ENCODE measurements at places on chromosomes 1 and 21.
A peak's percentile ranks its signal among the peaks of the same experiment; 100 is the strongest.

GRCh38 chr21:33367309-33367973, 35.8 kb upstream of the IFNGR2 start:
- no peak for DNase-seq

- no peak for DNase-seq
These were observed 1882.9 kb downstream of the NCAM2 start for GRCh38 chr21:22881131-22881530.

DNA sequence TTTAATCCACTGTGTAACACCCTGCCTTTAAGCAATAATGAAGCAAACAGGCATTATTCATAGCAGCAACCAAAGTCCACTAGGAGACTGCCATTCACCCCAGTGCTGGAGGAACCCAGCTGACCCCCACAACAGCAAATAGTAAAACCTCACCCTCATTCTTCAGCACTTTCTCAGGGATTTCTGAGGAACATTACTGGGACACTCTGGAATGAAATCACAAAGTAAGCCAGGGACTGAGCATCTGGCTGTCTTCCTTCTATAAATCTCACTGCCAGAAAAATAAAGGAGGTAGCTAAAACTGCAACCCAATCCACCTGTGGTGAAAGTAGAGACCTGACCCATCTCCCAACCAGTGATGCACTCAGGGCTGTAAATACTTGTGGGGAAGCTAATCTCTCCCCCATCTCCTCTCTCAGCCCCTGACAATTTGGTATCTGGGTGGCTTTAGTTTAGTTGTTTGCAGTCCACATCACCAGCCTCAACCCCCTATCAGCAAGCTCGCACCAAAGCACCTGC, 47.1 kb downstream of the COL6A1 start:
- no peak for DNase-seq

DNA sequence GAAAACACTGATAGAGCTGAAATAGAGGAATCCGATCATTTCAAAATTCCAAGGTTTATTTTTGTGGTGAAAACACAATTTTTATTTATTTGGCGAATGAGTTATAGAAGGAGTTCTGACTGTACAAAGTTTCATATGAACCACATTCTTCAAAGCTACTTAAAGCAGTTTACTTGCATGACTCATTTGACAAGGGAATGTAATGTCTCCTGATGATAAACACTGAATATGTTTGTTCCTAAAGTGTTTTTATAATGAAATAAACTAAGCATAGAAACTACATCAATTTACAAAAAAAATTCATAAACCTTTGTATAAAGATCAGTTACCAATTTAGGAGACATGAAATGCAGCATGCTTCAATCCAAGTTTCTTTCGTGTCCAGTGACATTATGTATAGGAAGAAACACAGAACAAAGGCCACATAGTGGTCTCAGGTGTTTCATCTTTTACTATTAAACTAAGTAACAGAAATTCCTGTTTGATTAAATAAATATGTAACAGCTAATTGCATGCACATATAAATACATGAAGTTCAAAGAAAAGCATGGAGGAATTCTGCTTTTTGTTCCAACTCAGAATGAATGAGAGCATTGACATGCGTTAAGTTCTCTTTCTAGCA, 2.5 kb downstream of the PRKACB start:
- no peak for DNase-seq

DNA sequence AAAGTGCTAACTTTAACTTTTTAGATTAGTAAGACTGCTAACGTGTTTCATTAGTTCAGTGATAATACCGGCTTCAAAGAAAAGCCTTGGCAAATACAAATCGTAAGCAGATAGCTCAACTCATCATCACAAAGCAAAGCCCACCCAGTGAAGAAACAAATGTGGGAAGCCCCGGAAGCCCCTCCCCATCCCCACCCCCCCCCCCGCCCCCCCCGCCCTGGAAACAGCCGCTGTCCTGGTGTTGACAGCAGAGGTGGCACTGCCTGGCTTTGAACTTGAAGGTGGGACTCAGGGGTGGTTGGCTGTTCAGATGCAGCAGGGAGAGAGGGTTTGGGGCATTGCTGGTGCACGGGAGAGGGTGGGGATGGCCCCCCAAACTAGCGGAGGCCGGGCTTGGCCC, 14.1 kb downstream of the PDXK start:
- peak; percentile 30 for DNase-seq

DNA sequence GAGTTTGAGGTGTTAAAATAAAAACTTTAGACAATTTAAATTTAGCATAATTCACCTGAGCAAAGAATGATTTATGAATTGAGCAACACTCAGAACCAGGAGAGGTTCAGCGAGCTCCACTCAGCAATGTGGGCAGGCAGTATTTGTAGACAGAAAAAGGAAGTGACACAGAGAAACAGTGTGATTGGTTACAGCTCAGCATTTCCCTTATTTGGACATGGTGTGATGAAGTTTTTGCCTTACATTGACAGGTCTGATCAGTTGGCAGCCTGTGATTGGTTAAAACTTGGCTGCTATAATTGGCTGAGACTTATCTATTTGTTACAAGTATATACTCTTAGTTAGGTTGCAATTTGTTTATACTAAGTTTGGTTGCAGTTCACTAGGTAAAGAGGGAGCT, 621.2 kb upstream of the PRMT6 start:
- no peak for DNase-seq

- no peak for DNase-seq
These were observed 51.4 kb downstream of the ACBD3 start for GRCh38 chr1:226135059-226135651.

- DNase-seq = no peak
These were observed 76.7 kb upstream of the SCCPDH start for GRCh38 chr1:246647513-246647912.

DNA sequence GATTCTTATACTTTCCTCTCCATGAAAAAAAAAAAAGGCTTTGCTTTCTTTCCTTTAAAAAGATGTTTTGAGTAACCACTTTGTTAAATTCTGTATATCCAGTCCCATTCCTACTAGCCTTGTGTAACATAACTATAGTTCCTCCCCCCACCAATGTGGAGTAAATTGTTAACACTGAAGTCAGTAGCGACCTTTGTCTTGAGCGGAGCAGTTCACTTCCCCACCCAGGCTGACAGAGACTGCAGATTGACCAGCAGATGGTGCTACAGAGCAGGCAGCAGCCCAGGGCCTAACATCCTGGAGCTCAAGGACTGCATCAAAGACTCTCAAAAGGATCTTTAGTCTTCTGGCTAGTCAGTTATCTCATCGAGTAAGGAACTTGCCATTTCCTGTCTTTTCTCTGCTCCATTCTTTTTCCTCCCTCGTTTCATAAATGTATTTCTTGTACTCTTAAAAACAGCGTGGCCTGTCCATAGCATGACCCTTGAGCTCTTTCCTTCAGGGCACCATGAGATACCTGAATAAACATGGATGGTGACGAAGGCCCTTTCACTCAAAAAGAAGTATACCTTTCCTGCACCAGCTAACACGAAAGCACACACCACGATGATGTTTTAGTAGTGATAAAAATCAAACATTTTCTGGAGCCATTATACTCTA, 503.5 kb upstream of the PKN2 start:
- DNase-seq = peak; percentile 8

- DNase-seq = no peak
These were observed 14.5 kb downstream of the SAMD11 start for GRCh38 chr1:938088-938683.

DNA sequence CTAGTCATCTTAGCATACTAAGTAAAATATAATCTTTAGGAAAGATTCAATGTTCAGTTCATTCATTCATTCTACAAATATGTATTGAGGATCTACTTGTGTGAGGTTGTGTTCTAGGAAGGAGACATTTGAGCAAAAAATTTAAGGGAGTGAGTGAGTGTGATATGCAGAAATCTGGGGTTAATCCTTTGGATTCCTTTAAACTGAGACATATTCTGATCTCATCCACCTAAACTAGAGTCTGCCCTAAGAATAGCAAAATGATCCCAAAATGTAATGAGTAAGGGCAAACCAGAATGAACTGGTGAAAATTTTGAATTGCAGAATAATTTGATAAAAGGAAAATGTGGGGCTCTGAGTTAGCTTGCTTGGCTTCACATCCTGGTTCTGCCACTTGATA, 8.6 kb downstream of the UBE2U start:
- DNase-seq = no peak

- DNase-seq = no peak
These were observed 414.3 kb downstream of the AMY1C start for GRCh38 chr1:104163912-104164476.

GRCh38 chr1:45929257-45929687, 125.9 kb downstream of the MAST2 start:
- DNase-seq = no peak

GRCh38 chr1:167467126-167467710, 51.1 kb downstream of the CD247 start:
- DNase-seq = no peak
